ENCODE measurements at places on chromosomes 11 and 22. TPM values are rescaled to one million over a fixed set of nuclear protein-coding genes. Genes with fewer than 3 reads are reported as not detected.

ROBO3 gene
- total RNA-seq, result 8.2 TPM

PLA2G3 gene
- total RNA-seq, result not detected

KCNK4 gene
- total RNA-seq, result not detected

RFPL2 gene
- 0.09 TPM for total RNA-seq

CYB5R2 gene
- total RNA-seq, result 1.7 TPM

TRPC6 gene
- not detected for total RNA-seq

SLC22A6 gene
- total RNA-seq, result not detected

USP2 gene
- 0.41 TPM for total RNA-seq

ST14 gene
- total RNA-seq, result not detected

KRTAP5-9 gene
- total RNA-seq, result 0.18 TPM

GGT5 gene
- 0.11 TPM for total RNA-seq

OR51E2 gene
- total RNA-seq, result not detected

FCHSD2 gene
- 31.1 TPM for total RNA-seq

FGF19 gene
- not detected for total RNA-seq

ZNF202 gene
- total RNA-seq, result 18.9 TPM

MB gene
- total RNA-seq, result 0.36 TPM

MYEOV gene
- total RNA-seq, result not detected

CD3G gene
- total RNA-seq, result 221 TPM

LUZP2 gene
- total RNA-seq, result not detected

LRRC74B gene
- not detected for total RNA-seq

RAB6A gene
- 79.7 TPM for total RNA-seq

PKNOX2 gene
- not detected for total RNA-seq

F2 gene
- total RNA-seq, result 0.20 TPM

PARVA gene
- total RNA-seq, result not detected

NUDT22 gene
- total RNA-seq, result 79.8 TPM

KCNC1 gene
- total RNA-seq, result not detected

OR8G1 gene
- total RNA-seq, result not detected

MUC15 gene
- total RNA-seq, result not detected

TESMIN gene
- 7.6 TPM for total RNA-seq

PIH1D2 gene
- total RNA-seq, result 0.59 TPM

OR5D16 gene
- not detected for total RNA-seq

OR8B2 gene
- total RNA-seq, result not detected

OR6A2 gene
- total RNA-seq, result 0.23 TPM

CAPN1 gene
- 205 TPM for total RNA-seq

GRM5 gene
- not detected for total RNA-seq

XKR3 gene
- not detected for total RNA-seq

BRMS1 gene
- total RNA-seq, result 42.5 TPM

RIMBP3B gene
- 0.11 TPM for total RNA-seq

POU2AF2 gene
- total RNA-seq, result not detected

MFRP gene
- not detected for total RNA-seq

IFTAP gene
- 1.9 TPM for total RNA-seq

OR5D13 gene
- not detected for total RNA-seq

PANX3 gene
- not detected for total RNA-seq

EED gene
- 59.1 TPM for total RNA-seq

GDPD4 gene
- total RNA-seq, result not detected

VSIG10L2 gene
- not detected for total RNA-seq

YAP1 gene
- total RNA-seq, result not detected

ZBED4 gene
- 23.3 TPM for total RNA-seq

MS4A12 gene
- not detected for total RNA-seq

Measured in T-helper 2 cell treated with Interferon-gamma antibody and Interleukin-4, amounts not matched to agents 100 ng/mL and 5 ng/mL, for 36 hours (primary cell).